ENCODE measurements at places on chromosomes 5 and 9.

GRCh38 chr5:138336952-138337684 lies 948 bp upstream of the FAM53C start:
- peak; percentile 90 for DNase-seq

DNA sequence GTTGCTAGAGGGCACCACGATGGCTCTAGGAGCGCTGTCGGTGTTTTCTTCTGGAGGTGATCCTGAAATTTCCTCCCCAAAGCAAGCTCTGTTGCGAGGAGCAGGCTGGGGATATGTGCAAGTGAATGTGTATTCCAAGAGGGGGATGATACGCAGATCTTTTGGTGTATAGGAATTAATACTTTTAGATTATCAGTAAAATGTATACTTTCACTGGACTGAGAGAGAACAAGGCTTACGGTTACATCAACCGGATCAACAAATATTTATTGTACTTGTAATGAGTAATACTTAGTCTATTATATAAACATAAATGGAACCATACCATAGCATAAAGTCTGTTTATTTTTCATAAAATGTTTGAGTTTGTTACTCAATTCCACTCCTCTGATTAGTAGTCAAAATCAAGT lies 632 bp upstream of the PRKAA1 start:
- no peak for DNase-seq

DNA sequence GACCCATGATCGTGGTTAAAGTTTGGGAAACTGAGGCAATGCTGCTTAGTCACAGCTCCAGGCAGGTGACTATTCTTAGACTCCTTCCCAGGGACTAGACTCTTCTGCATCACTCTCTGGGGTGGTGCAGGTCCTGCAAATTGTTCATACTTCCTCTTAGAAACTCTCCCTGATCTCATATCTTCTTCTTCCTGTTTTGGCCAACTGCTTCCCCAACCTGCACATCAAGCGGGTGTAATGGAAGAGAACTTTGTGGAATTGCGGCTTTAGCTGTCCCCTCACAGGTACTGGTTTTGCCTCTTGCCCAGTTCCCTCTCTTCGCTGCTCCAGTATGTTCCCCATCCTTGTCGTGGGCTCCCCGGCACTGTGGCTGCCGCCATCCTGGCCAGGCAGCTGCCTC lies 111.5 kb upstream of the CTSL start:
- DNase-seq = no peak

DNA sequence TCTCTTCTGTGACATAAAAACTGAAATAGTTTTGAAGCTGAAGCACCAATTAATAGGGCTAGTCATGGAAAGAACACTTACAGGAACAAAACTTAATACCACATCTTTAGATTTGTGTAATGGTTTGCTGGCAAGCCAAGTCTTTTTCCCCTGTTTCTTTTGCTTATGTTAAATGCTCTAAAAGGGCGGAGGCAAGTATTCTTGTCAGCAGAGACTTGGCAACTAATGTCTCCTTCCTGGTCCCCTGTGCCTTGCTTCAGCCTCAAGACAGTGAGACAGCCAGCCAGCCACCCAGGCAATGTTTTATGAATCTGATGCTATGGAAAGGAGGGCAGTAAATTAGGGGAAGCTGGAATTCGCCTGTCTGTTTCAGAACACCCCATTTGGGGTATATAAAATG lies 45.7 kb downstream of the PRRC1 start:
- no peak for DNase-seq

DNA sequence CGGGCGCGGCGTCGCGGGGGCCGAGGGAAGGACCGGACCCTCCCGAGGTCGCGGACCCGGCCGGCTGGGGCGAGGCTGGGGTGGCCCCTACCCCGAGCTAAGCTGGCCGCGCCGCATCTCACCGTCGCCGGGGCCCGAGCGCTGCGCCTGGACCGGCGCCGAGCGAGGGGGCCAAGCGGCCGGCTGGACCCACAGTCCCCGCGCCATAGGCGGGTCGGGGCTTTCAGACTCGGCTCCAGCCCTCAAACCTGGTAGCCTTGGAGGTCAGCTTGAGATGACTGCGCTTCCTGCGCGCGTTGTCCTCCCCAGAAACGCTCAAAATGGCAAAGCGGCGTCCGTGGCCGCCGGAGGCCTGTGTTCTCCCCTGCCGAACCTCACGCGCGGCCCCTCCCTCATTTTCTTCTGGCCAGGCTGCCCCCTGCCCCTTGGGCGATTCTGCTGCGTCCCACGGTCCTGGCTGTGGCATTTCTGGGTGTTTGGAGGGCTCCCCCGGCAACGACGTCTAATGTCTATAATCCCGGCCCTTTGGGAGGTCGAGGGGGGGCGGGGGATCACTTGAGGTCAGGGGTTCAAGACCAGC lies 8.7 kb upstream of the GRIN1 start:
- DNase-seq = no peak

- peak; percentile 65 for DNase-seq
Observed at GRCh38 chr5:114782869-114783268, 386.8 kb downstream of the TRIM36 start.

DNA sequence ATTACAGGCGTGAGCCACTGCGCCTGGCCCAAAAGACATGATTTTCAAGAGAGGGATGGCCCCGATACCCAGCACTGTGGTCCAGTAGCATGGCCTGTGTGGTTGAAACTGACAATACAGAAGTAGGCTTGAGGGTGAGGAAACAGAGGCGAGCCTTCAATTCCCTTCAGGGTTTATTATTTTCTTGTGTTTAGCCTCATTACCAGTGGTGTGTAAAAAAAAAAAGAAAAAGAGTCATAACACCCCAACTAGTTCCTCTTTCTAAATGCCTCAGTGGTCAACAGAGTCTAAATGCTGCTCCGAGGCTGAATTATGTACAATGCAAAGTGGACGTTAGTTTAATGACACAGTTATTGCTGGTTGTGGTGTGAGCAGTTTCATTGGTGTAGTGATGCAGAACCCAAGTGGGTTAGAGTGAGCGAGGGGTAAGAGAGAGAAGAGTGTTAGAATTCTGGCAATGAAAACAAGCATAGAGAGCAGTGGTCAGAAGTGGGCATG lies 58.8 kb downstream of the SNX30 start:
- no peak for DNase-seq

DNA sequence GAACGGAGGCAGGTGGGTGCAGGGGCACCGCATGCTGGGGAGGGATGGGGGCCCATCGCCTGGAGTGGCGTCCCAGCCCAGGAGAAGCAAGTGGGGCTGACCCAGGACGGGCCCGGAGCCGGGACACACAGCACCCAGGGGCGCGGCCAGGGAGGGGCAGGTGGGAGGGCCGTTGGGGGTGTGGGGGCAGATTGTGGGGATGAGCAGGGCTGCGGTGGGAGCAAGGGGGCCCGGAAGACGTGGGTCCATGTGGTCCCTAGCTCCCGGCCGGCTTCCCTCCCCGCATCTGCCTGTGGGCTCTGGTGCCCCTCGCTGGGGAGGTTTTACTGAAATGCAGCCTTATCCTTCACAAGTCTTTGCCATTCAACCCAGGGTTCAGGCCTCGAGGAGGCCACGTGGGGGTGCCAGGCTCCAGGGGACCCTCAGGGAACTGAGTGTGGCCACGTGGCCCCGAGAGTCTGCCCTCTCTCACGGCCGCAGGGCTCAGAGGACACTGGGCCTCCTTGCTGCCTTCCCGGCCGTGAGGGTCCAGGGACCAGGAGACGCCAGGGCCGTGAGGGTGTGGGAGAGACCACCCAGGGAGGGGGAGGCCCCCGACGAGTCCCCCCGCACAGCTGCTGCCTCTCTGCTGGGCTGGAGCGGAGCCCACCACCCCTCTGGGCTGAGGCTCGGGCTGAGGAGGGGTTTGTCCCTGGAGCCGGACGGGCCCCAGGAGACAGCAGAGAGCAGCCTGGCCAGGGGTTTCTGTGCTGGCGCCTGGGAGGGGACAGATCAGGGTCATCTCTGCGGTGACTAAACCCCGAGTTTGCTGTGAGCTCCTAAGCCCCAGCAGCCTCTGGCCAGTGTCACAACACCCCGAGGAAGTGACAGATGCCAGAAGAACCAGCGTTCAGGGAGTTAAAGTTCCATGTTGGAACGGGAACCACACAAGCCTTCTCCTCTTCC lies 35.2 kb downstream of the SLC9A3 start:
- DNase-seq = no peak

DNA sequence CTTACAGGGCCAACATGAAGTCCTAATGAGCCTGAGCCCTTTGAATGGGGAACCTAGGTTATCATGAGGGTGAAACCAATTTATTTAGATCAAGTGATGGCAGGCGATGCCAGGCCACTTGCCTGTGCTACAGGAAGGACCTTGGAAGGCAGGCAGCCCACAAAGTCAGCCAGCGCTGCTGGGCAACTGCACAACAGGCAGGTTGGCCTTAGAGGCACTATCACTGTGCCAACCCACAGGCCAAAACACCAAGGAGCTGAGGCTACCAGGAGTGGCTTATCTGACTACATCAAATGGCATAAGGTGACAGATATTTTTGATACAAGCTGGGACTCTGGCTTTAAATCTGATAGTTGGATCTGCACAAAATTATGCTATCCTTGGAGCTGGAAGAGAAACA lies 319.1 kb downstream of the NTRK2 start:
- no peak for DNase-seq

DNA sequence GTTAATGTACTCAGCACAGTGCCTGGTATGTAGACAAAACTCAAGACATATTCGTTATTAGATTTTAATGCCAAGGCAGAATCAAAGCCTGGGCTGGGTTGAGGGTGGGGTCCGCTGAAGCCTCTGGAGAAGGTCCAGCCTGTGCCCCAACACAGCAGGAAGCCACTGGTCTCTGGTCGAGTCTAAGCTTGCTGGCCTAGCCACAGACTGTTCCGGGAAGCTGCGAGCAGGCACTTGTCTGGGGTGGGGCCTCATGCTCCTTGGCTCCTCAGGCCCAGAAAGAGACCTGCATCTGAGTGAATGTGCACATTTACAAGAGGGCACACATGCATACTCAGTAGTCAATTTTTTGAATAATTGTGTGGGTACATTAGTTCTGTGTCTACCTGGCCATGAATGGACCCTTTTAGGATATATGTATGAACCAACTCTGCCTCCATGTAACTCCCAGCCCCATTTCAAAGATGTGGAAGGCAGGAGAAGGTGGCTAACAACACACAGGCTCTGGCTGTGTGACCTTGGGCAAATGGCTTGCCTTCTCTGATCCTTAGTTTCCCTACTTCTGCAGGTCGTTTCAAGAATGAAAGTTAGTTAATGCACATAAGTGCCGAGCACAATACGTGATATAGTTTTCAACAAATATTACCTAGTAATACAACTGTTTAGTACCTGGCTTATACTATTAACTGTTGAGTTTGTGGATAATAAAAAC lies 18.3 kb downstream of the FAT2 start:
- DNase-seq = no peak

GRCh38 chr5:74122979-74123590 lies 497.1 kb downstream of the ARHGEF28 start:
- no peak for DNase-seq

DNA sequence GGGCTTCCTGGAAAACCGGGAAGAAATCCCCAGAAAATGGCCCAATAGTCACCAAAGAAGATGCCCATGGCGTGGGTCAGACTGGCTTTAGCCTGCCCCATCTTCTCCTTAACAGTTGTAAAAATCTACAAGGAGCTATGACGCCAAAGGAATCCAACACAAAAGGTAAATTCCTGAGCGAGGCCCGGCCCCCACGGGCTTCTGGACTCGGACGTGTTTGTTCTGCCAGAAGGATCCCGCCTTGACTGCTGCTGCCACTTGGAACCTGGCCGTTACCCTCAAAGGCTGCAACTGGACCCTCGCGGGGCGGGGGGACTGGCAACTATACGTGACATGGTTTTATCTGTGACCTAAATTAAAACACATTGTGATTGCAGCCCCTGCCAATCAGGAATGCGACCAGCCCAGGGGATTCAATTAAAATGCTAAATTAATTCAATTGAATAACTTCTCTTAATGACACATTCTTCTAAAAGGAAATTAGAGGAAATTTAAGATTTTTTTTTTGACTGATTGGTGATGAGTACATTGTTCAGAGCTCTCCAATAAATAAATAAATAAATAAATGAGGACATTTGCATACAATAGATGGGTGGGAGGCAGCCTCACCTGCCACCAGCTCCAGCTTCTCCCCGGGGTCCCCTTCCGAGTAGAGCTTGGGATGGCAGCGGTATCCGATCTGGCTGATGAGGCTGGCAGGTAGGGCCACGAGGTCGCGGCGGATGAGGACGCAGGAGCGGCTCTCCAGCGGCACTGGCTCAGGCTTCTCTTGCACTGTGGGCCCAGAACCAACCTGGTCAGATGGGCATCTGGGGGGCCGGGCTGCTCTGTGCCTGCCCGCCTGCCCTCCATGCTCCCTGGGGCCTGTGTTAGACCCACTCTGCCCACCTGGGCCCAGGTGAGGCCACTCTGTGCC lies 54.7 kb upstream of the UBAC1 start:
- DNase-seq = no peak

DNA sequence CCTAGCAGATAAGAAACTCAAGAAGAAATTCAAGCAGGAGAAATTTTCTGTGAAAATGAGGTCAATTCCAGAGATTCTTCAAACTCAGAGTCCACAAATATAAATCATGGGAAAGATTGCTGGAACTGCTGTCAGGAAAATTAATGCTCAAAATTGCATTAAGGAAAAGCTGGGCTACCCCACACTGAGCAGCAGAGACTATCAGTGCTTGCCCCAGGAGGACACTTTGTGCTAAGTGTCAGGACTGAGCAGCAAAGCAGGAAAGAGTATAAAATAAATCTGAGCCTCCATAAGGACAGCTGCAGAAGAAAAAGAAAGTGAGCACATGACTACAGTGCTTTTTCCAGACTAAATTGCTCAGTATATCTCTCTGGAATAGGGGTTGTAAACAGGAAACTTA lies 81.6 kb downstream of the RGS7BP start:
- no peak for DNase-seq

- no peak for DNase-seq
Observed at GRCh38 chr5:131104169-131104808, 60.8 kb downstream of the HINT1 start.

DNA sequence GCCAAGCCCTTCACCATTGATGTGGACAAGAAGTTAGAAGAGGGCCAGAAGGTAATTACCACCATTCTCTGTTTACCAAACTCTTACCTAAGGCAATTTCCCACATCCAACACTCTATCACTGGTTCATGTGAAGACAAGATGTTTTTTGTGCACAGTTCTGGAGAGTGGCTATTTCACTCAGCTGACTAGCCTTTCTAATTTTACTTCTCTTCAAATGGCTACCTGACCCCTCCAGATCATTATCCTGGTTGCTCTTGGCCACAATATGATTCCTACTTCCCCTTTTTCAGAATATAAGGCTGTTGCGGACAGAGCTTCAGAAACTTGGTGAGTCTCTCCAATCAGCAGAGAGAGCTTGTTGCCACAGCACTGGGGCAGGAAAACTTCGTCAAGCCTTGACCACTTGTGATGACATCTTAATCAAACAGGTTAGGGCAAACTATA lies 7.1 kb downstream of the KIF20A start:
- no peak for DNase-seq

DNA sequence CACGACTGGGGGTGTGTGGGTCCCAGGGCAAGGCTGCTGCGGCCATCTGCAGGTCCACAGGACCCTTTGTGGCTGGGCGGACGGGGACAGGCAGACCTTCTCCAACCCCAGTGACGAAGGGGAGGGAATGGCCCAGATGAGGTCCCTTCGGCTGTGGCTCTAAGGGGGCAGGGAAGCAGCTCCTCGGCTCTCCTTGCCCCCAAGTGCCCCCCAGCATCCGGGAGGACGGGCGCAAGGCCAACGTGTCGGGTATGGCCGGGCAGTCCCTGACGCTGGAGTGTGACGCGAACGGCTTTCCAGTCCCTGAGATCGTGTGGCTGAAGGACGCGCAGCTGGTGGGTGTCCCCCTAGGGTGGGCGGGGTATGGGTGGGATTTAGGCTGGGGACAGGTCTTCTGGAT lies 82.8 kb downstream of the HMCN2 start:
- DNase-seq = no peak

All from sciatic nerve (tissue), 2 donors.